ENCODE measurements at places on chromosomes 3 and 15.

DNA sequence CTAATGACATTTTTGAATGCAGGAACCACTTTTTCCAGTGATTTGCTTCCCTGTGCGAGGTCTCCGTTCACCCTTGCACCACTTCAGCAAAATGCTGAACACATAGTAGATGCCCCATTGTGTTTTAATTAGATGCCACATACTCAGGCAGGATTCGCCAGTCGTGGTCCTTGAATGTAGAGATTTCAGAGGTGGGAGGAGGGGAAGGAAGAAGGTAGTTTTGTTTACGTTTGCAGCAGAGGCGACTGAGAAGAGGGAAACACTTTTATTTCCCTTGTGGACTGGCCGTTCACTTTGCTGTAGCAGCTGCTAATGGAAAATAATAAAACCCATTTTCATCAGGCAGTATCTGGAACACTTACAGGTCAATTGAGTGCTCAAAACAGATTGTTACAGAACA is 262.8 kb upstream of the TBL1XR1 start:
- DNase-seq: peak; percentile 63

- peak; percentile 67 for DNase-seq
Observed at GRCh38 chr3:177041021-177041729, 156.1 kb downstream of the TBL1XR1 start.

DNA sequence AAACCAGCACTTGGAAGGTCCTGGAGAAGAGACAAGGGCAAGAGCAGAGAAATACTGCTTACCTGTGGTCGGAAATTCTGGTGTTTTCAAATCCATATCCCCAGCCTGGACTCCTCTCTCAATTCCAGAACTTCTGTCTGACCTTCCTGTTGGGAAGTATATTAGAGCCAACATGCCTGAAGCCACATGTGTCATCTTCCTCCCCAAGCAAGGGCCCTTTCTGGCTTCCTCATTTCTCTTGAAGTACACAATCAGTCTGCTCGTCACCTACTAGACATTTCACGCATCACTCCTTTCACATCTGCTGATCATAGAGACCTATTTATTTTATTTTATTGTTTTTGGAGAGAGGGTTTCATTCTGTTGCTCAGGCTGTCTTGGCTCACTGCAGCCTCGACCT is 8.4 kb downstream of the PARP14 start:
- no peak for DNase-seq

GRCh38 chr3:57652203-57652602 is 40.7 kb downstream of the DENND6A start:
- DNase-seq: no peak

- no peak for DNase-seq
Observed at GRCh38 chr3:130811557-130811956, 64.9 kb upstream of the PIK3R4 start.

DNA sequence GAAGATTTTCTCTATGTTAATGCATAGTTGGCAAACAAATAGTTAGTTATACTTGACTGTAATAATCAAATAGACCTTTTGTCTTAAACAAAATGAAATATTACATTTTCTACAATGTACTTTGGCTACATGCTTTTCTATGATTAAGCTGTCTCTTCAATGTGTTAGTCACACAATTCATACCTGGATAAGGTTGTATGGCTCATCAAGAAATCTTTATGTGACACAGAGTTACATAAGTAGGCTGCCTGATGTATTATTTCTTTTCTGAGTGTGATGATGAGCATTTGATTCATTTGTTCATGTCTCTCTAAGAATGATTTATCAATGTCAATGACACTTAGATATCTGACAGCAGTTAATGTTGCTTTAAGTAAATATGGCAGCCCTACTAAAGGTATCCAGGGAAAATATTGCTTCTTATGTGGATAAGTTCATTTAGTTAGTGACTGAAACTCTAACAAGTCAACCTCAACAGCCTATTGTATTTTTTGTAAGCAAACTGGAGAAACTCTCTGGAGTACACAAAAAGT is 157.4 kb upstream of the SOX2 start:
- DNase-seq: no peak

DNA sequence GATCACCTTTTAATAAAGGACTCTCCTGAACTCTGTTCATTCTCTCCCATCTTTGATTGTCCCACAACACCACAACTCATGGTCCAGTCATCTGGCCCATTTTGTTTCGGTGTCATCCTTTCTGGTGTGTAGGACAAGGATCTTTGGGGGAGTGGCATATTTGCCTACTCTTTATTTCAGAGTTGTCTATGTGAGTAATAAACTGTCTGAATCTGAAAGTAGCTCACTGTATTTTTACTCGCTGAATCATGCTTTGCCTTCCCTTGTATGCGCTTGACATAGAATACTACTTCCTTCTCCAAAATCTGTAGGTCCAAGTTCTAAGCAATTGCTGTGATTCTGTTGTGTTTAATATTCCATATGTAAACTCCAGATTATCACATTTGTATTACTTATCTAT is 29.9 kb upstream of the NOX5 start:
- DNase-seq: no peak

DNA sequence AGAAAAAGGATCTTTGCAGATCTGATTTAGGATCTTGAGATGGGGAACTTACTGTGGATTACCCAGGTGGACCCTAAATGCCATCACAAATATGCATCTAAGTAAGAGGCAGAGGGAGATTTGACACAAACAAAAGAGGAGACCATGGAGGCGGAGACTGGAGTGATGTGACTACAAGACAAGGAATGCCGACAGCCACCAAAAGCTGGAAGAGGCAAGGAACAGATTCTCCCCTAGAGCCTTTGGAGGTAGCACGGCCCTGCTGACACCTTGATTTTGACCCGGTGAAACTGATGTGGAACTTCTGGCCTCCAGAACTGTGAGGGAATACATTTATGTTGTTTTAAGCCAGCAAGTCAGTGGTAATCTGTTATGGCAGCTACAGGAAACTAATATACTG is 44.0 kb downstream of the GASK1A start:
- no peak for DNase-seq

- DNase-seq: no peak
Observed at GRCh38 chr15:81511138-81511537, 137.1 kb upstream of the TMC3 start.

Data from DMS153 (cell line).